GM20000 (cell line): ENCODE measurements at places on chromosomes 3 and 15.

GRCh38 chr15:64865126-64865997 is 23.6 kb downstream of the PLEKHO2 start:
- DNase-seq = peak; percentile 46

DNA sequence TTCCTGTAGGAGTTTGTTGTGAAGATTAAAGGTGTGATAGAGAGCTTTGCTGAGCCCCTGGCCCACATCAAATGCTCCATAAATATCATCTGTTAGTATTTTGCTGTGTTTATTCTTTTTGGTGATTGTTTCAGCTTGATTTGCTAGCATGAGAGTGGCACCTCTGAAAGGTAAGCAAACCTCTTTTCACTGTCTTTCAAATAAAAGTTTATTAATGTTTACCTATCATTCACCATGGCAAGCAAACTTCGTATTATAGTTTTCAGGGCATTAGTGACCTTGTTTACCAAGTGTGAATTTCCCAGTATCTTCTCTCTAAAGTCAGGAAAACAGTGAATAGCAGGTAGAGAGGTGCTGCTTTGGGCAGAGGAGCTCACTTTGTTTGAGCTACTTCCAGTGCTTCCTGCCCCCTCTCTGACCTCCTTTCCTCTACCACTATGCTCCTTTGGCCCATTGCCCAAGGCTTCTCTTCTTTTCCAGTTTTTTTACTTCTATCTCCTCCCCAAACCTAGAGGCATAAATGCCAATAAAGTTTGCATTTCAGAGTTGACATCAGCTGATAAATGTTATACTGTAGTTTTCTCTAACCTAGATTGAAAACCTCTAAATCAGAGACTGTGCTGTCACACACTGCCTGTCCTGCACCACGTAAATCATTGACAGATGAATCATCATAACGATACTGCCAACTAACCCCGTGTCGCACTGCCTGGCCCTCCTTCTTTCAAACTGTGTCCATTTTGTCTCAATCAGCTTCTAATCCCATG is 569.0 kb downstream of the TUSC7 start:
- peak; percentile 3 for DNase-seq

DNA sequence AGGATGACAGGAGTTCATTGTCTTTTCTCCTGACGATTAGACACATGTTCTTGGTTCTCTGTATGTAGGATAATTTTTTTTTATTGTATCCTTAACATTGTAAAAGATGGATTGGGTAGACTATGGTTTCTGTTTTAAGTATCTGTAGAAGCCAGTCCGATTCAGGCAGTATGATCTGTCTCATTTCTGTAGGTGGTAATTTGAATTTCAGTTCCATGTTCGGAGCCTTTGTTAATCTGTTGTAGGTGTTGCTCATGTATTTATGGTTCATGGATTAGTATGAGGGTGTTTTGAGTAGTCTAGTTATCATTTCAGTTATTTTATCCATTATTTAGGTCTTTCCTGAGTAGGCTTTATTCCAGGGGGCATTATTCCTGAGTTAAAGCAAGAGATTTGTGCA is 32.4 kb upstream of the MME start:
- DNase-seq = no peak

GRCh38 chr3:104717828-104718196 is 648.9 kb upstream of the ALCAM start:
- no peak for DNase-seq

DNA sequence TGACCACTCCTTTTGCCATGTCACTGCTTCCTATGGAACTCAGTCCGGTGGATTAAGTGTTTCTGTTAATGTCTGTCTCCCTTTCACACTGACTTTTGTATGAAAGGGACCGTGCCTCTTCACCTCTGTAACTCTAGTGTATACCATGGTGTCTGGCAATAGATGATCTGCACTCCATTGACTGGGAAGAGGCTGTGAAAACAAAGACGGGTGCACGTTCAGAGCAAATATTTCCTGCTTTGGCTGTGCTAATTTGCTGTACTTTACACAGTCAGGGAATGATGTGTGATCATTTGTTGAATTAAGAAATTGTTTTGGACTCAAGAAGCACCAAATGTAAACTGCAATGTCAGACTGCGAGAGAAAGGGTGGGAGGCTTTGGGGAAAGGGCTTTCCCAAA is 315.2 kb downstream of the RORA start:
- no peak for DNase-seq

GRCh38 chr3:162217647-162218046 is 721.0 kb downstream of the OTOL1 start:
- no peak for DNase-seq

- peak; percentile 68 for DNase-seq
Measured at GRCh38 chr3:160448845-160449635, 546 bp downstream of the TRIM59 start.

- peak; percentile 58 for DNase-seq
Measured at GRCh38 chr3:44510000-44510368, 32.5 kb upstream of the ZNF445 start.

DNA sequence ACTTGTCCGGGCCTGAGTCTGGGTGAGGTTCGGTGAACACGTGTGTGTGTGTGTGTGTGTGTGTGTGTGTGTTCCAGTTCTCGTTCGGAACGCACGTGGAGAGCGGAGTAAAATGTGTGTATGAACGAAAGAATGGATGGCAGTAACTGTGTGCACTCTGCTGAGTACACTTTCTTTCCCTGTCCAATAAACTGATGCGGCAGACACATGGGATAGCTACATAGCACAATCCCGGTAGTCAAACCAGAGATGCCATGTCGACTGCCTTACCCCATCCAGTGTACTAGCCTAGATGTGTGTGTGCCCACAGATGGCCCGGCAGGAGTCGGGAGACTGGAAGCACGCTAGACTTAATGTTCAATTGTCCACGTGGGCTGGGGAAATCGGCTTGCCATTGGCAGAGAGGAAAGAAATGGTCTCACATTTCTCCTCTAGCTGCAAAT is 507 bp upstream of the GOLIM4 start:
- DNase-seq = peak; percentile 56
